ENCODE measurements at places on chromosomes 16 and 17.

DNA sequence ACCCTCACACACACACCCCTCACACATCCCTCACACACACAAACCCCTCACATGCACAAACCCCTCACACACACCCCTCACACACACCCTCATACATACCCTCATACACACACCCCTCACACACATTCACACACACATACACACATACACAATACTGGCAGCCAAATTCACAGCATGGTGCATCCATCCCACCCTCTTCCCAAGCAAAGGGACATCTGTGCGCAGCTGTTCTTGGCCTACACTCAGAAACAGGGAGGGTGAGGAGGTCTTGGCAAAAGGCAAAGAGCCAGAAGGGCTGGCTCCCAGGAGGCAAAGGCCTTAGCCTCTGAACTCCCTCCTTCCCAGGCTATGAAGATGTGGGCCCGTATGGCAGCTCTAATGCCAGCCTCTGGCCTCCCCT is 23.4 kb downstream of the C17orf67 start:
- DNase-seq, result no peak

GRCh38 chr16:6446370-6446769 is 886.3 kb upstream of the RBFOX1 start:
- DNase-seq, result no peak

GRCh38 chr17:67095803-67096202 is 51.4 kb downstream of the CACNG1 start:
- no peak for DNase-seq

DNA sequence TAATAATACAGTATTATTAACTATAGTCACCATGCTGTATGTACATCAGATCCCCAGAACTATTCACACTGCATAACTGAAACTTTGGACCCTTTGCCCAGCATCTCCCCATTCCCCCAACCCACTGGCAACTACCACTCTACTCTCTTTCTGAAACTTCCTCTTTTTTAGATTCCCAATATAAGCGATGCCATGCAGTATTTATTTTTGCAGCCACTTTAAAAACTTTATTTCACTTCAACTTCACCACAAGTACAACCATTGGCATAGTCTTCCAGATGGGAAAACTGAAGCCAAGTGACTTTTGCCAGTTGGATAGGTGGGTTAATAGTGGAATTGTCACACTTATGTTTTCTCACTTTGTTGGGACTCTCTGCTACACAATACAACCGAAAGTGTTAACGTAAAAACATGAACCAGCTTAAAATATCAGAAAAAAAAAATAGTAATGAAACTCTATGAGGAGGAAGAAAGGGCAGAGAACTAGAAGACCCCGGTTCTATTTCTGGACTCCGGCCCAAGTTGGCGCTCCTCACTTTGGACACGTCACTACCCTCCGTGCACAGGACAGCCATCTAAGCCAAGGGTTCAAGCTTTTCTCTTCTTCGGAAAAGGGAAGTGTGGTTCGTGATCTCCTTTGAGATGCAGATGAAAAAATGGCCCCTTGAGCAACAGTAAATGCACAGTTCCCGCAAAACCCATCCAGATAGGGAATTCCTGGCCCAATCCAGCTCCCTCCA is 743 bp downstream of the SHCBP1 start:
- DNase-seq, result no peak

Measured in suprapubic skin (tissue), 4 donors.